ENCODE measurements at places on chromosomes 16 and 17.

- DNase-seq: no peak
These were observed 140.8 kb downstream of the FTO start for GRCh38 chr16:53844804-53845203.

DNA sequence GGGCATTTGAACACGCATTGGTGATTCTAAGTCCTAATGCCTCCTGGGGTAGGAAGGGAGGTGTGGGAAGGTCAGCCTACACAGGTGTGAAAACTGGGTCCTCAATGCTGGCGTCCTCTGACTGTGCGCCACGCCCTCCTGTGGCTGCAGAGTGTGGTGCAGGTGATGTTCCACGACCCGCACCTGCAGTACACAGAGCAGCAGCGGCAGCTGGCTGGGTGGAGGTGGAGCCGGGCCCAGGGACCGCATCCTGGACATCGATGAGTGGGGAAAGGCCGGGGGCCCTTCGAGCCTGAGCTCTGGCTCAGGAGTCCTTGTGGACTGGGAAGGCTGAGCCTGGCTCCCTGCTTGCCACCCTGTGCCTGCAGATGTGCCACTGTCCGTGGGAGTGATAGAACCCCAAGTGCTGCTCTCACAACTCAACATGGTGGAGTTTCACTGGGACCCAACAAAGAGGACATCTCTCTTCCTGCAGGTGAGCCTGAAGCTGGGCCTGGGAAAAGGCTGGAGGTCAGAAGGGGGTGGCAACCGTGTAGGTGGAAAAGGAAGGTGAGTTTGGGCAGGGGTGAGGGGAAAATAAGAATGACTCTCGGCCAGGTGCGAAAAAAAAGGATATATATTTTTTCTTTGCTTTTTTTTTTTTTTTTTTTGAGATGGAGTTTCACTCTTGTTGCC is 14.0 kb upstream of the STAC2 start:
- DNase-seq: no peak

DNA sequence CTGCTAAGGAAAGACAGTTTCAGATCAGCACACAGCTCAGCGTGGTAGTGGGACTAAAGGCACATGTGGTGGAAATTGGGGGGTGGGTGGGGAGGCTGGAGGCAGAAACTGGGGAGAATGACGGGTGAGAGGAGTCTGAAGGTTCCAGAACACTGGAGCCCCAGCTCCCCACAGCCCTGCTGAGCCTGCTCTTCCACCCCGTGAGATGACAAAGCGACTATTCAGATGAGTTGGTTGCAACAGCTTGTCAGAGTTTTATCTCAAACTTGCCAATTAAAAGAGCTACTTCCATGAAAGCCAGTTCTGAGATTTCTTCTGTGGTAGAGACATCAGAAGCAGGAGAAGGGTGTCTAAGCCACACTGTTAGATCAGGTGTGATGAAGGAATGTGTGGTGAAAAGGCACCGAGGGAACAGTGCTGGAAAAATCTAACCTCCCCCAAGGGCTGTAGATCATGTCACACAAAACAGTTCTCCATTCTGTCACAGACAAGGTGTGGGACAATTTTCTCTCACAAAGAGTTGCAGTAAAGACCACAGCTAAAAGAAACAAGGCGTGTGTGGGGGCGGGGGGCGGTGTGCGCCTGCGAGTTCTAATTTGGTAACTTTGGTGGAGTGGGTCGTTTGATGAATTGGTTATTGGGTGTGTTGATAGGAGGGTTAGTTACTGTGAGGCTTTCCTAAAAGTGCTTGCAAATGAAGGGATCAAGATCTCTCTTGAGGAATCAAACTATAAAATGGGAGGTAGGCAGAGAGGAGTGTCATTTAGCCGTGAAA is 39.0 kb downstream of the CCDC182 start:
- DNase-seq: no peak

GRCh38 chr16:64445649-64446048 is 676.2 kb downstream of the CDH11 start:
- DNase-seq: no peak

DNA sequence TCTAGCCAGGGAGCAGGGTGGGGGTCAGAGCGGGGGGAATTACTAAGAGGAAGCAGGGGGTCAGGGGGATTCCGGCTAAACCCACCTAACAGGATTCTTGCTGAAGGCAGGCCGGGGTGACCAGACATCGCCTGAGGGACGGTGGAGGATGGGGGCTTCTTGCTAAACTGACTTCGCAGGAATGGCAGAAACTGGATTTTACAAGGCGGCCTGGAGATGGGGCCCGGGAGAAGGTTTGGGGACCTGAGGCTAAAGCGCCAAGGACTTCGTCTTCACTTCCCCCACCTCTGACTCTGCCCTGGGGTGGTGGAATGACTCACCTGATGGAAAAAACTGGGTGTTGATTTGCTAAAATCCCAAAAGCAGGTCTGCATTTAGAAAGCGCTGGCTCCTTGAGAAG is 23.5 kb downstream of the LGALS3BP start:
- no peak for DNase-seq

DNA sequence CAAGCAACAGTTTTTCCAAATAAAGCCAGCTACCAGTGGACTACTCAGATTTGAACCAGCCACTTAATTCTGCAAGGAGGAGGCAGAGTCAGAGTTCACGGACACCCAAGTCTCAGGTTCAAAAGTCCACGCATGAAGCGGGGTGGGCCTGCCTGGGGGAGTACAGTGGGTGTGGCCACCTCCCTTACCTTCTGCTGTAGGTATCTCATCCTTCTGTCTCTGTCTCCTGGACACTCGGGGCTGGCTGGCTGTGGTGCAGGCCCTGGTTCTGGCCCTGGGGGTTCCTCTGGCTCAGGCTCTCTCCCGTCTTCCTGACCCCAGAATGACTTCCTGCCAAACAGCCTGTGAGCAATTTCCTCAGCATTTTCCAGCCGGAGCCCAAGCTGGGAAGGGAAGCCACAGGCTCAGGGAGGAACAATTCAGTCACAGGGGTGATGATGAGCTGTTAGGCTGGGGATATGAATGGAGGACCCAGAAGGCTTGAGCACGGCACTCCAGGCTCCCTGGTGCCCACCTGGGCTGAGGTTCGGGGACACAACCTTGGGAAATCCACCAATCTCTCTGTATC is 101.9 kb downstream of the LITAF start:
- no peak for DNase-seq

GRCh38 chr17:56880133-56880532 is 33.7 kb downstream of the TRIM25 start:
- no peak for DNase-seq

DNA sequence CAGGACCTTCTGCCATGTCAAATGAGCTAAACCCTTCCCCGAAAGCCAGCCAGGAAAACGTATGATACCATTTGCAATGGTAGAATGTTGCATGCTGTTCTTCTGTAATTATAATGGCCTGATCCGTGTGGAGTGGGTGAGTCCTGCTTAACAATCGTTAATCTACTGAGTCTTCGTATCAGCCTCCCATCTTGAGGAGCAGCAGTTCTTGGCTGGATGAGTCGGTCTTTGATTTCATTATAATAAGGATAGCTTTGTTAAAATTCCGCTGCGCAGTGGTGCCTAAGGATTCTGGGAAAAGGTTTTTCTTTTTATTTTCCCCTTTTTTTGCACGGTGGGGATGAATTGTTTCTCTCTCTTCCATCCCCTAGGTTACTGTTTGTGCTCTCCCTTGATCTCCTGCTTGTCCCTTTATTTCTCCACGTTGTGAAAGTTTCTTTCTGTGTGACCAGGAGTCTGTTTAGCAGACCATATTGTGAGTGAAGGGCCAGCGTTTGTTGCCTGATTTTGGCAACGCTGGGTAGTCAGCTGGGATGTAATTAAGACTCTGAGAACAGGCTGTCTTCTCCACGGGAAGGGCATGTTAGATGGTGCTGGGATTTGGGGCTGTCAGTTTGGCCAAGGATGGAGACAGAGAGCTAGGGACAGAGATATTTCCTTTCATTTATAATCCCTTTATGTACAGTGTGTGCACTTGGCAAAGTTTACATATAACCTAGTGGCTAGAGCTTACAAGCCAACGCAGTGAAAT is 263.0 kb downstream of the FTO start:
- no peak for DNase-seq

DNA sequence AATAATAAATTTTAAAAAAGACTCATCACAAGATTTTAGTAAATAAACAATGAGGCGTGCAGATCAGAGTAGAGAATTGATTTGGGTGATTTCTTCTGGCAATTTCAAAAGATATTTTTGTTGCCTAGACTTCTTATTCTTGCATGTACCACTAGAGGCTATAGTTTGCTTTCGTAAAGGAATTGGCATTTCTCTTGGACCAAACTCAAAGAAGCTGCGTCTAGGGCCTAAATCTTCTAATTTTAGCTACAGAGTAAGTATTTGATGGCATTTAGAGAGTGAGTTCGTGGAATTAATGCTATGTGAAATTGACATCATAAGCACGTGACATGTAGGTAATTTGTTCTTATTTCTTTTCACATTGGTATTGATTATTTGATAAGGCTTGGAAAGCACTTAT is 24.4 kb upstream of the ABCC11 start:
- no peak for DNase-seq

DNA sequence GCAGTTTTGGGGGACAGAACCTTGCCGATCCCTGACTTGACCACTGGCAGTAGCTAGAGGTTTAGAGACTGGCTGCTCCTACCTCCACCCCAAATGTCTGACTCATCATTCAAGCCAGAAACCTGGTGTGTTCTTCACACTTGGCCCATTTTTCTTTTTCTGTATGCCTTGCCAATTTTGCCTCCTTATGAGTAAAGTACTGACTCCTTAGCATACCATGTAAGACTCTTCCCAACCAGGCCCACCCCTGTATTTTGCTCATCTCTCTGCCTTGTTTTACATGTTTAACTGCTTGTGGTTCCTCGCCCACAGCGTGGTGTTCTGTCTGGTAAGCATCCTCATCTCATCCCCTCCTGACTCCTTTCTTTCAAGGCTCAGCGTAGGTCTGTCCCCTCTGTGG is 37.9 kb downstream of the NUP88 start:
- DNase-seq: no peak

DNA sequence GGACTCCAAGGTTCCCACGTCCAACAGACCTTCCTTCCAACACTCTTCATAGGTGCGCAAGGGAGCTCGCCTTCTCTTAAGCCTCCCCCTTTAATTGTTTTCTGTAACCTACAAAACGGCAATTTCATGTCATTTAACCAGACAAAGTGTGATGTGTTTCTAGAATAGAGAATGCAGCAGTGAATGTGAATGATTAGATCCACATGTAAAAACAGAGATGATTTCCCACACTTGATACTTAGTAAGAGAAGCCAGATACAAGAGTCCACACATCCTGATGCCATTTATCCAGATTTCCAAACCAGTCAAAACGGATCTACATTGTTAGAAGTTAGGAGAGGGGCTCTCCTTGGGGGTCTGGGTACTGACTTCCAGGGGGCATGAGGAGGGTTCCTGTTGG is 89.3 kb downstream of the IRF8 start:
- no peak for DNase-seq
